HFF-Myc (cell line): ENCODE measurements at places on chromosomes 1 and 21.

- no peak for DNase-seq
Measured at GRCh38 chr1:214438075-214438474, 113.3 kb downstream of the PTPN14 start.

DNA sequence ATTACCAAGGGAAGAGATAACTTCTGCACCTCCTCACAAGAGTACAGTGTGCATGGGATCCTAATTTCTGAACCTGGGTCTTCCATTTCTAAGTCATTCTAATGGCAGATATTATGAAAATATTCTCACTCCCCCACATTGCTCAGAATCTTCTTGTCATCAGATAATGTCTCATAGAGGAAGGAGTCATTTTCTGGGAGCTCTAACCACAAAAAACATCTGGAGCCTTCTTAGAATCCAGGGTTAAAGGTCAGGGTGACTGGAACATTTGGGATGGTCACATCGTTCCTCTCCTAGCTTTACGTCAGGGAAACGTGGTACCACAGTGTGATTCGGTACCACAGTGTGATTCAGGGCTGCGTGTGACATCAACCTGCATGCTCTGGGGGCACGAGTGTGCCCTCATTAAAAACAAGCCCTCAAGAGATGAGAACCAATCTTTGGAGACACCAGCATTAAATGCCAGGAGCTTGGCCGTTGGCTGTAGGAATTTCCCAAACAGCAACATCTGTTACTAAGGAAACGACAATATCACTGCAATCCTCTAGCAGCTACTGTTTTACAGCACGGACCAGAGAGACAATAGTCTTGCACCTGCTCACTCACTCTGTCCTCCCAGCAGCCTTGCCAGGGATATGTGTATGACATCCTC is 179.1 kb downstream of the PSMG1 start:
- DNase-seq: no peak

GRCh38 chr1:93738926-93739325 is 57.3 kb upstream of the BCAR3 start:
- DNase-seq: no peak

- DNase-seq: peak; percentile 12
Measured at GRCh38 chr1:44842862-44843655, at the start of gene PTCH2. Gene PTCH2, minus strand, starts transcription at chr1:44843253. Its CDS starts 321 bp downstream, at chr1:44842932.

DNA sequence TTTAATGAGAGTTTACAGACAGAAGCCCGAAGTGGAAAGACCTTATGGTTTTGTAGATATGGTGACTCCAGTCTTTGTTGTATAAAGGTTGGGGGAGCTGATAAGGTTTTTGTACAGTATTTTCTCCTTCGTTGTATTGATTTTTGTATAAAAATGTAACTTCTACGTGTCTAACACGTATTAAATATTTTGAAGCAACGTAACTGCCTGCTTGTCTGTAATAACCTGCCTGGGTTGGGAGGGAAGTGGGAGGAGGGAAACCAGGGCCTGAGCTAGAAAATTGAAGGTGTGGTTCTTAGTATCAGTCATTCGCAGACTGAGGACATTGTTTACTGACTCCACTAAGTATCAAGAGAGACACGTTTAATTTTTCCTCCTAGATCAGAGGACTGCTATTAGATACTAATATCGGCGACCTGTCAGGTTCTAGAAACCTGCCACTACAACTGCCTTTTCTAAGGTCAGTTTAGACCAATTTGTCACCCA is 2.2 kb downstream of the IER5 start:
- no peak for DNase-seq

- DNase-seq: no peak
Measured at GRCh38 chr1:157113631-157114030, 14.0 kb upstream of the ETV3L start.

GRCh38 chr21:38206646-38207045 is 50.1 kb upstream of the KCNJ15 start:
- no peak for DNase-seq

- DNase-seq: no peak
Measured at GRCh38 chr1:61158591-61158990, 76.2 kb downstream of the NFIA start.

GRCh38 chr1:152461544-152461943 is 47.5 kb upstream of the CRNN start:
- peak; percentile 2 for DNase-seq

DNA sequence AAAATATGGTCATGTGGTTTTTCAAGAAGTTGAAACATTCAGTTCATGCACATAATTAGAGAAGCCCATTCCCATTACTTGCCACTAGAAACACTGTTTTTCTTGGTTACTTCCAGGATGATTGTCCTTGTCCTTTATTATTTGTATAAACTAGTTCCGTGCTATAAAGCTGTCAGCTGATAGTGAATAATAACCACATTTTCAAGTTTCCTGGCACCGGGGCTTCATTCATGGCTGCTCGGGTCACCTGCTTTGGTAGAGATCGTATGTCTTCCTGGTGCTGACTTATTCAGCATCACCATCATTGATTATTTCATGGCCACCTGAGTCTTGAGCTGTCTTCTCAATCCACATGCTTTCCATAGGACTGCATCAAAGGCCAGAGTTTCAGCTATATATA is 62.9 kb upstream of the ZNF326 start:
- DNase-seq: no peak

DNA sequence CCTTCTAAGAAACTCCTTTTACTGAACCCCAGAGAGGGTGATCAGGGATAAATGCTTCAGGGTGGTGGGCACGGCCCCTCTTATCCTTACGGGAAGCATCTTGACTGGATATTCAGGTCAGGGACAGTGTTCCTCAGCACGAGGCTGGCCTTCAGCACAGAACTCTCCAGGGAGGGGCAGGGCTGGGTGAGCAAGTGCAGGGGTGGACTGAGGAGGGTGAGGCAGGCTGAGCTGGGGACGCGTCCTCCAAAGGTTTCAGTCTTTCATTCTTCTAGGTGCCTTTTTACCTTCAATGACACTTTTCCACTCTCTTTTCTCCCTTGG is 52.3 kb downstream of the RASSF5 start:
- no peak for DNase-seq

DNA sequence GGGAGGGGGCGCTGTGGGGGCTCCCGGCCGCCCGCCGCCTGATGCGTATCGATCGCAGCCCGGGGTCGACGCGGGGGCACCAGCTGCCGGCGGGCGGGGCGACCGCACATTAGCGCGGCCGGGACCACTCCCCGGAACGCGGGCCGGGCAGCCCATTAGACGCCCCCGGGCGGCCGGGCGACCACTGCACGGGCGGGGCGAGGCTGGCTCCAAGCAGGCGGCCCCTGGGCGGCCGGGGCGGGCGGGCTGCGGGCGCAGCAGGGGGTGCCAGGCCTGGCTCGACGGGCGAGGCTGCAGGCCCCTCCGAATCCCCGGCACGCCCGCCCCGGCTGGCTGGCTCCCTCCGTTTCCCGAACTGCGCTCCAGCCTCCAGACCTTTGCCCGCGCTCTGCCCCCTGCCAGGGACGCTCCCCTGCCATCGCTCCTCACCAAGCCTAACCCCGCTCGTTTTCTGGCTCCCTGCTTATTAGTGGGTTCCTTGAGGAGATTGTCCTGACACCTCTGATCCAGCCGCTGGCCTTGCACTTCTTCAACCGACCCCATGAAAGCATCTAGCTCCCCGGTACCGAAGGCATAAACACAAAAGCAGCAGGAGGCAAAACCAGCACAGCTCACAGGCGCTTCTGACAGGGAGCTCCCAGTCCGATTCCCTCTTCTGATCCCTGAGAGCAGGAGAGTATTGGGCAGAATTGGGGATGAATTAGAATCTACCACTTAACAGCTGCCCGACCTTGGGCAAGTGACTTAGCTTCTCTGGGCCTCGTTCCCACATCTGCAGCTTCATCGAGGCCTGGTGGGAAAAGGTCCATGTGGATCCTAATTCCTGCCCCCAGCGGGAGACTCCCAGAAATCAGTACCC is 92.6 kb upstream of the CASZ1 start:
- no peak for DNase-seq

DNA sequence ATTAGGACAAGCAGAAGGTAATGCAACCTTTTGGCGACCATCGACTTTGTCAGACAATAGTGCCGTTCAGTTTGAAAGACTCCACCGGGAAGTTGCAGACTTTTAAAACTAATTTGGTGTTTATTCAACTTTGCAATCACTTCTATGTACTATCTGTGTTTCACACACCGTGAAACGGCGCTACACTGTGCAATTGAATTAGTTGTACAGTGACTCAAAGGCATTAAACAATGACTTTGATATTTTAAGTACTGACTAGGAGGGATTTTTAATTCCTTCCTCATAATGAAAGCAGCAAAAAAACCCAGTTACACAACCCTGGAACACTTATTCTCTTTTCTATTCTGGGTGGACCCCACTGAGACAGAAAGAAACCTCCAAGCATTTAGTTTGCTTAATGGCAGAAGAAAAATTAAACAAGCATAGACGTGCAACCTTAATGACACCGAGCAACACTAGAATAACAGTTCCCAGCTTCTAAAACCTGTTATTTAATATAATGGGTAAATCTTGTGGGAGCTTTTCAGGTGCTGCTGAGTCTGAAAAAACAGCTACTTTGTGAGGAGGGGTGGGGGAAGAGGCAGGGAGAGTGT is 176.8 kb downstream of the LMO4 start:
- no peak for DNase-seq

GRCh38 chr1:79215311-79215710 is 208.8 kb upstream of the ADGRL4 start:
- DNase-seq: no peak

GRCh38 chr1:16615253-16616252 is 2.2 kb upstream of the NBPF1 start:
- no peak for DNase-seq

DNA sequence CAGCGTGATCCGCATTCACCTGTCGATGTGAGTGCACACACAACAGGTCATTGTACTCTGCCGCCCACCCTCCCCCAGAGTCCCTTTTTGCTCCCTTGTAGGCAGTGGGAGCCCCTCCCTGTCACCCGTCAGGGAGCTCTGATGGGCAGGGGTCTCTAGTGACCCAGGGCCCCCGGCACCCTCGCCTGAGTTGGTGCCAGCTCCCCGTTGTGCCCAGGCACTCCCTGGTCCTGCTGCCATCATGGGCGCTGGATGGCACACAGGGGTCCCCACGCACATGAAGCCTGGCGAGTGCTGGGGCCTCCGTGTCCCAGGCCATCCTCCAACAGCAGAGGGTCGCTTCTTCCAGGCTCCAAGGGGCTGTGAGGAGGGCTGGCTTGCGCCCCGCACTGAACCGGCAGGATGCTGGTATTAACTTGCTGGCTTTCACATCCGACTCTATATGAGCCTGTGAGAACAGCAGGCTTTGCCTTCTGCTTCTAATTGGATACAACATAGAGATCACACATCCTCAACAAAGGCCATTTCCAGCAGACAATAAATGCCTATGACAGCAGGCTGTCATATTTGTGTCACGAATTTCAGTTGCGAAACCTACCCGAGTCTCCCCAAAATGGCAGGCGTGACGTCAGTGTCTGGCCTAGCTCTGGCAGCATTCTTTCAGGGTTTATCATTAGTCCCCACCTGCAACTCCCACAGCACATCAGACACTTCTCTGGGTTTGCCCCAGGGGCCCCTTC is 35.4 kb downstream of the KIAA1614 start:
- DNase-seq: no peak

- DNase-seq: no peak
Measured at GRCh38 chr1:154186177-154186576, 5.7 kb downstream of the TPM3 start.

DNA sequence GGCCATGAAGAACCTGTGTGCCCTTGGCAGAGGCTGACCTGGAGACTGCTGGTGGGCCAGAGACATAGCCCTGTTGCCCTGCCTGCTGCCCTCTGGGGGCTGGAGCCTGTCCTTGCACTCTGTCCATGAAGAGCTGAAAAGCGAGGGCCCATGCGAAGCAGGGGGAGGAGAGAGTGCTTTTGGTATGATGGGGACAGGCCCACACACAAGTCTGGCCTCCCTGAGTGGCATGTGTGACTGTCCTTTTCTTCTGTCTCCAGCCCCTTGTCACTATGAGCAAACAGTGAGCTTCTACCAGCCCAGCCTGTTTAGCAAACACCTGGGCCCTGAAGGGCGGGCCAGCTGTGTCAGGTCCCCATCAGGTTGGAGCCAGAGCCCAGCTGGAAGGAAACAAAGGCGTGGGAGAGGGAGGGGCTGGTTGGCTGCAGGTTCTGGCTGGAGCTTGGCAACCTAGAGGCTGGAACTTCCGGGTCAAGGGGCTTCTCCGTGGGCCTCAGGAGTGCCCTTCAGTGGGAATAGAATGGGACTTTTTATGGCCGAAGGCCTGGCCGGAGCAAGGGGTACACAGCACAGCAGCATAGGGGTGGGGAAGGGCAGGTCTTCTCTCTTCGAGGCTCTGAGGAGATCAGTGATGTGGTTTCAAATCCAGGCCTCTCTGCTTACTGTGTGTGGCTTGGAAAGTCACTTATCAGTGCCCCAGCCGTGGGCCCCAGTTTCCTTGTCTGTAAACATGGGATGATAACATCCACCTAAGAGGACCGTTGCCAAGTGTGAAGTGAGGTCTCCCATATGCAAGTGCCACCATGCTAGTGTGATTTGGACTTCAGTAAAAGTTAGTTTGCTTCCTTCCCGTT is 14.3 kb downstream of the QSOX1 start:
- DNase-seq: no peak

- DNase-seq: no peak
Measured at GRCh38 chr1:229079016-229079595, 191.8 kb upstream of the RAB4A start.

- no peak for DNase-seq
Measured at GRCh38 chr1:61436491-61437120, 288.3 kb downstream of the TM2D1 start.

DNA sequence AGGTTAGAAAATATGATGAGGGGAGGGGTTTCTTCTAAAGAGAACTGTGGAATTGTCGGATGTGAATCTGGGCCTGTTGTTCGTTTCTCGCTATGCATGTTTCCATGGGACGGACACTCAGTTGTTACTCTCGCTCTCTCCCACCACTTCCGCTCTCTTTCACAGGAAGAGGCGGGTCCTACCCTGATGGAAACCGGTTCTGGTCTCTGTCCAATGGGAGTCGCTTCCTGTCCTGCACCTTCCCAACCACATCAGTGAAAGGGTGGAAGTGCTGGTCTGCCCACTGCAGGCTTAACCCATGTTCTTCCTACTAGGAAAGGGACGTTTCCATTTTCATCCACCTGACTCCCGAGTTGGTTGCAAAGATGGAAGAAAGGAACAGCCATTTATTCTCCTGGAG is 119.4 kb downstream of the KCNJ15 start:
- DNase-seq: no peak

DNA sequence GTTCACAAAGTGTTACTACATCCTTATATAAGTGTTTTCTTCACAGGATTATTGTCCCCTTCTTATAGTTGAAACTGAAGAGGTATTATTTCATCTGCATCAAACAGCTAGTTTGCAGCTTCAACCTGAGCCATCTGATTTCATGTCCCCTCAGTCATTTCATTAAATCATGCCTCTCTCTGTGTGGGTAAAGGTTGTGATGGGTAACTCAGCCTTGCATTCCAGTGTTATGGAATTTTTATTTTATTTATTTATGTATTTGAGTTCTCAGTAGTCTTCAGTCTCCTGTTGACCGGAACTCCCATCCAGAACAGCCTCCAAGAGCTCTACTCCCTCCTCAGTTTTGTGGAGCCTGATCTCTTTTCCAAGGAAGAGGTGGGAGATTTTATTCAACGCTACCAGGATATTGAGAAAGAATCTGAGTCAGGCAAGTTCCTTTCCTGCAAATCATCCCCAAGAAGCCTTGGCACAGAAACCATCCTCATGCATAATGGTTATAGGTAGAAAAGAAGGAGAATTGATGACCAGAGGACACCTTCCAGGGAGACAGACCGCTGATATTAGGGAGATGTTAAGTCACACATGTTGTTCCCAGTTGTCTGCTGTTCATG is 21.8 kb downstream of the CHD1L start:
- no peak for DNase-seq
